PC-9 (cell line): ENCODE measurements at places on chromosomes 4 and X. TPM values are rescaled to one million over a fixed set of nuclear protein-coding genes. Genes with fewer than 3 reads are reported as not detected.
A peak's percentile ranks its signal among the peaks of the same experiment; 100 is the strongest.

The PFKFB1 gene
- total RNA-seq, result 0.63 and 0.74 TPM in 2 replicates

The DRP2 gene
- total RNA-seq, result 0.80 and 0.94 TPM in 2 replicates

DNA sequence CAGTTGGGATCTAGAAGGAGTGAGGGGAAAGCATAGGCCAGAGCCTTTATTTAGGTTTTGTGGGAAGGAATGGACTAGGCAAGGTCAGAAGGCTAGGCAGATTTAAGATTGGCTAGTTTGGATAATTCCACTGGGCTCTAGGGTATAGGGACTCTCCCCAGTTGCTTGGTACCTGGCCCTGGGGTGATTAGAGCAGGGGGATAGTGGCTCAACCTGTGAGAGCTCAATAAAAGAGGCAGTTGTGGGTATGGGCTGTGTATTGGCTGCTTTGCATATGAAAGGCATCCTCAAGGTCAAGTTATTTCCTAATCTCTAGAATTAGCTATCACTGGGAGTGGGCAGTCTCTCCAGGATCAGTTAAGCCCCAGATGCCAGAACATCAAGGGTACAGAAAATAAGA is 61.3 kb downstream of the ZNF81 start:
- DNase-seq, result no peak

The GPR82 gene
- total RNA-seq, result not detected in 2 replicates

- DNase-seq, result no peak
These were observed 240.3 kb upstream of the GPC4 start for GRCh38 chrX:133655275-133656265.

GRCh38 chrX:3320471-3321046 is 25.9 kb downstream of the MXRA5 start:
- no peak for DNase-seq

DNA sequence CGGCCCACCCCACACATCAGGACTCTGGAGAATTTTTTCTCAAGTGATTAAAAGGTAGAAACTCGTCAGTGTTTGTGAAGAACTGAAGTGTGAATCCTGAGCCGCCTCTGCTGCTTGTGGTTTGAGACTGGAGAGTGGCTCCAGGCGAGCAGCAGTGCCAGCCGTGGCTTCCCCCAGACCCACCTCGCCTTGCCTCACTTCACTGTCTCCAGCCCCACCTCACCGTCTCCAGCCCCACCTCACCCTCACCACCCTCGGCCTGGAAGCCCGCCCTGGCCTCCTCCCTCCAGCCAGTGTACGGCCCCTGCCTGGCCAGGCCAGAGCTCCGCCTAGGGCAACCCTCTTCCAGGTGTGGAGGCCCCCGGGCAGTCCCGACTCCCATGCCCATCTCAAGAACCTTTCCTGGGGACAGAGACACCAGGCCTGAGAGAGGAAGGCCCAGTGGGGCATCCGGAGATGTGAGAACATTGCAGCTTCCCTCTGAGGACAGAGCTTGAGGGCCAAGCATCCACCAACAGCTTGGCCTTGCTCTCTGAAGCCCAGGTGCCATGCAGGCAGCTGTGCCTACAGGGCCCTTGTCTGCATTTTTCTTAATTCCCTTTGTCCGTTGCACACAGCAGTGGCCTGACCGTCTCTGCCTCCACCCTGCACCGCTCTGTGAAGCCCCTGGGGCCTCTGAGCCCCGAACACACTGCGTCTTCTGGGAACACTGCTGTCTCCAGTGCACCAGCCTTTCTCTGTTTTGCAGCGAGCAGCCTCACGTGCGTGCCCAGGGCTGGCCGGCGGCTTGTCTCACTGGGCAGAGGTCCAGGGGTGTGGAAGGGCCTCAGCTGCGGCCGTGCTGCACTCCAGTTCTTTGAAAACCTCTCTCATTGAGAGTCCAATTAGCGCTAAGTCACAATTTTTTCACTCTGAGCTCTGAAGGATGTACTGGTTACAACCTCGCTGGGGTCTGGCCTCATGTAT is 13.8 kb downstream of the SH3BP2 start:
- no peak for DNase-seq

DNA sequence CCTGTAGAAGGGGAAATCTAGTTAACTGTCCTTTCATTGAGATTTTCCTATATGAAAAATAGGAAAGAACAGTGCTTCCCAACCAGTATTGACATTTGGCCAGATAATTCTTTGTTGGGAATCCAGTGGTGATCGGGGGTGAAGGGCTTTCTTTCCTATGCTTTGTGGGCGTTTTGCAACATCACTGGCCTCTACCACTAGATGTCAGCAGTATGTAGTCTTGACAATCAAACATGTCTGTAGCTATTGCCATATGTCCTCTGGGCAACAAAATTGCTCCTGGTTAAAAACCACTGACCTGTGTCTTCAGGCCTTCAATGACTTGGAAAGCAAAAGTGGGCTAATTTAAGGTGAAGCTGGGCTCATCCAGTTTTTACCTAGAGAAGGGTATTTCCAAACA is 658.5 kb downstream of the DACH2 start:
- DNase-seq, result no peak

DNA sequence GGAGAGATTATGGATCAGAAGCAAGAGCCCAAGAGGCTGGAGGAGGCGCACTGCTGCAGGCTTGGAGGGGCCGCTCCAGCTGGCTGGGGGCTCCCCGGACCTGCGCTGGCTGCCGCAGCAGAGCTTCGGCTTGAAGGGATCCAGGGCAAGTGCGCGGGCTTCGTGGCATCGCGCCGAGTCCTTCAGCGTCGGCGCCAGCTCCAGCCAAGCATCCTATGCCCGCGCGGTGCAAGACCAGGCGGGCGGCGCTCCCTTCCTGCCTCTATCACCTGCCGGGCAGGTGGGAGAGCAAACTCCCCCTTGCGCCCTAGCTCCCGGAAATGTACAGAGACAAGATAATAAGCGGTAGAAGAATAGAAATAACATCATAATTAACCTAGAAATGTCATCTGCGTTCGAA is 10.5 kb upstream of the UCP1 start:
- no peak for DNase-seq

DNA sequence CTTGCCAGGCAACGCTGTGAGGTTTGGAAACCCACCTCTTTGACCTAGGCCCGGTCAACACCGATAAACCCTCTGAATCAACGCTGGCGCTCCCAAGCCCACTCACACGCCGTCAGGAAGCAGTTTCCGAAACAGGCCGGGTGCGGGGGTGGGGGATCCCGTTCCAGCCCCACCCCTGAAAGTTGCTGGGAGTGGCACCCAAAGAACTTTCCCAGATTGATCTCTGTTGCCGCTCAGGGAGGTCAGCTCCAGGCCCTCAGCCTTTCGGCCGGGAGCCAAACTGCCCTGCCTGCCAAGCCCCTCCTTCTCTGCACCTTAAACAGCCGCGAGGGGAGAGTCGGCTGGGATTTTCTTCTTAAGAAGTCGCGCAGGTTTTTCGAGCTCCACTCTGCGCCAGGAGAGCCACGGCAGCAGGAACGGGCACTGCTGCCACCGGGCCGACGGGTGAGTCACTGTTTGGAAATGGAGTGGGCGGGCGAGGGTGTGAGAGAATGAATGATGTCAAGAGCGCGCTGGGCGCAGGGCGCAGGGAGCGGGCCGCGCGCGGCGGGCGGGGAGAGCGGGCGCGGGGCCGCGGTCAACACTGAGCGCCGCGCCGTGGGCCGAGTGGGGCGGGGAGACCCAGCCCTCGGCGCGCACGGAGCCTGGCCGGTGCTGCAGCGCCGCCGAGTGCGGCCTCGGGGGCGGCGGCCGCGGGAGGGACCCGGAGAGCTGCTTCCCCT is at the start of gene SGMS2:
Gene SGMS2 (plus strand): TSS at position 583 of the 722 bp plus-strand sequence. CDS start 70,622 bp downstream, outside the sequence.
- peak; percentile 90 for DNase-seq

DNA sequence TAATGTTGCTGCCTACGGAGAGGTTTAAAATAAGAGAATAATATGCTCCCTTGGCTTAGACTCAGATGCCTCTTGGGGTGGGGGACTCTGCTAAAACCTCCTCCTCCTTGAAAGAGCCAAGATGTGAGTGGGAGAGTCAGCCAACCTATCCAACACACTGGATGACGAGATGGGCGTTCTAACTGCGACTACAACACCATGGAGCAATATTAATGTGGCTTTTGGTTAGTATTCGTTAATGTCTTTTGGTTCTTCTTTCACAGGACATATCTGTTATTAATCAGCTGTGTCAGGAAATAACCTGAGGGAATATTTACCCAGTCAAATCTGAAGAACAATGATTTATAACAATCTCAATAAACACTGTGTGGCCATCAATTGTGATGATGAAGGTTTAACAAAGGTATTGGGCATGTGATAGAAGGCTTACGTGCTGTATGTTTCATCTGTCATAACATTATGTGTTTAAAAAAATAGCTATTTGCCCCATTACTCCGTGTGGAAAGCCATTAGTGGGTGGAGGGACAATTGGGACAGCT is 143.5 kb upstream of the FTHL17 start:
- no peak for DNase-seq

GRCh38 chr4:96326846-96327245 is 487.0 kb downstream of the PDHA2 start:
- DNase-seq, result no peak

- no peak for DNase-seq
These were observed 13.2 kb downstream of the HAND2 start for GRCh38 chr4:173516621-173517524.

The RAB41 gene
- not detected in 2 replicates for total RNA-seq

DNA sequence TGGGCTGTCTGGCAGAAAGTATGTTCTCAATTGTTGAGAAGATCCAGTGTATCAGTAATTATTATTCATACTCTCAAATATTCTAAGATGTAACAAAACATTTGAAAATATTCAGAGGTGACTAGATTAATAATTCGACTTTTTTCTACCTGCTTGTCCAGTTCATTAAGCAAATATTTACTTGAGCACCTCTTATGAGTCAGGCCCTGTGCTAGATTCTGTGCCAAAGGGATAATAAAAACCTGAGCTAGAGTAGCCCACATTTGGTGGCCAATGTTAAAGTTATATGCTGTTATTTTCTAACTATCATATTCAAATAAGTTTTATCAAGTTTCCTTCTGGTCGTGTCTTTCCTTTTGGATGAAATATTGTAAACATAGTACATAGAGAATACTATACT is 58.5 kb downstream of the ARHGAP10 start:
- peak; percentile 77 for DNase-seq

GRCh38 chr4:153497988-153498967 is 32.1 kb downstream of the TMEM131L start:
- no peak for DNase-seq
